Cerebellar nuclear complex (tissue), 1 donor: ENCODE measurements at places on chromosomes 2 and 18.

DNA sequence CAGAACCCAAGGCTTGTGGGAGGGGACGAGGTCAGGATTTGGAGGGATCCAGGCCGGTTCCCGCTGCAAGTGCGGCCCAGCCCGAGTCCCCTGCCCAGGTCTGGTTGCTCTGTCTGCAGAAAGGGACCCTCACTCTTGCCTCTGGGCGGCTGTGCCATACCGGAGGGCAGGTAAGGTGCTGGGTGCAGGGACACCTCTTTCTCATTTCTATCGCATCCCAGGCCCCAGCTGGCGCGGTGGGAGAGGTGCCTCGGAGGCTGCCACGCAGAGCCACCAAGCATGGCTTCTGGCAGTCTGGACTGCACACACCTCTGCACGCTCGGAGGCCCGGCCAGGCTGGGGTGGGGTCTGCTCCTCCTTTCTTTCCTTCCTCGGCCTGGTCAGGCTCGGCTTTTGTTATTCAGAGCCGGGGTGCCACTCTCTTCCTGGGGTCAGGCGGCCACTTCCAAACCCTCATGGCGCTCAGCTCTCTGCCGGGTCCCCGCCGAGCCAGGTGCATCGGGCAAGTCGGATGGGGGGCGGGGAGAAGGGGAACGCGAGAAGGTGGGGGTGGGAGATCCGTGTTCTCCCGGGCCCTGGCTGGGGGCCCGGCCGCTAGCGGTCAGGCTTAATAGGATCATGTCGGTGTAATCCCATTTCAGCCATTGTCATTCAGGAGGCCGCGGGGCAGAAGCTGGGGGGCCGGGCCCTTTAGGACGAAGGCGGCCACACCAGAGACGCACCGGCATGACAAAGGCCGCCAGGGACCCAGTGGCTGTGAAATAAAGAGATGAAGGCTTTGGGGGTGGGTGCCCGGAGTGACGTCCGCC lies 9.0 kb downstream of the GBX2 start:
- no peak for DNase-seq

DNA sequence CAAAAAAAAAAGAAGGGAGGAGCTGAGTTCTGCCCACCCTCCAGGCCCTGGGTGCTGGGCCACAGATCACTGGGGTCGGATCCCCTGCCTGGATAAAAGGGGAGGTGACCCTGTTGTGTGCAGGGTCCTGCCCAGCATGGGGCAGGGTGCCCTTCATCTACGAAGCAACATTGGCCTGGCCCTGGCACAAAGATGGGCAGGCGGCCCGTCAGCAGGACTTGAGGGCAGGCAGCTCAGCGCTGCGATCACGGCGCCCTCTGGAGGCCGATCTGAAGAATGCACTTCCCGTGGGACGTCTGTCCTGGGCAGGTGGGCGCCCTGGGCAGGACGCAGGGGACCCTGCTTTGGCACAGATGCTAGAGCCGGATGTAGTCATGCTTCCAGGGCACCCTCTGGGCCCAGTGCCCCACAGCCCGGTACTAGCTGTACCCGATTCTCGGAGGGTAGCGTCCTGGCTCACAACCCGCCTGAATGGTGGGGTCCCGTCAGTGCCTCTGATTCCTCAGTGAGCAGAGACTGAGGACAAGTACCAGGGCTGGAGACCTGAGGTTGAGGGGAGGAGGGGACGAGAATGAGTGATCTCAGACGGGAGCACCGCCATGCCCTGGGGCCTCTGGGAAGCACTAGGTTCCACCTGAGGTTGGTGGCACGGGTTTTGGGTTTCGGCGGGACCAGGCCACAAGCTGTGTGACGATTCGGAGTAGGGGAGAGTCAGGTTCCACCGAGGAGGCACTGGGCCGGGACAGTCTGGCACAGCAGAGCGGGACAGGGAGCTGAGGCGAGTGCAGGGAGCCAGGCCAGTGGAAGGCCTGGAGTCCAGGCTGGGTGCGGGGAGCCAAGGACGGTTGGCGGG lies 18.0 kb downstream of the ARID5A start:
- no peak for DNase-seq

GRCh38 chr2:50143822-50144575 lies 887.9 kb downstream of the NRXN1 start:
- DNase-seq = peak; percentile 42

DNA sequence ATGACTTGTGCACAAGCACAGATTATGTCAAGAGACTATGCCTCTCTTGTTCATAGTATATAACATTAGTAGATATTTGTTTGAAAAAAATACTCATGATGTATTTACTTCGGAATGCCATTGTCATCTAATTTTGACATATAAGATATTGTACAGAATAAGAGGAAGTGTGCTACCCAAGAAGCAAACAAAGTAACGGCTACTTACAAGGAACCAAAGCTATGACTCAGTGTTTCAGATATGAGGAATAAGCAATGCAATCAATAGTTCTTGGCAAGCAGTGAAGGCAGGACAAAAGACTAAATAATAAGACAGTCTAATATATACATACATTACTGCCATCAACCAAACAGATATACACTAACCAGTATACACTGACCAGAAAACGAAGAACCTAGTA lies 256.3 kb downstream of the CCDC178 start:
- DNase-seq = no peak

DNA sequence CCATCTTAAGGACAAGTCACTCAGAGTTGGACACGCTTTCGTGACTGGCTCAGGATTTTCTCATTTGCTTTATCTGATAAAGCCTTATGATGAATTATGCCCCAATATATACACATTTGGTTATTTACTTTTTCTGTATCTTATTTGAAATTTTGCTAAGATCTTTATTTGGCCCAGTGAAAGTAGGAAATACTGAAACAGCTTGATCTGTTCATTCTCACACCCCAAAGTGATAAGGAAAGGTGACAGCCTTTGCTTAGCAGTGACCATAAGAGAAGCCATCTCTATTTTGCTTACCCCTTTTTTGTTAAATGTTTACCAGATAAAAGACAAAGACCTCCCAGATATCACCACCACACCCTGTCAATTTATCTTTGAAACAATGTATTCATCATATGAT lies 428.3 kb downstream of the PARD3B start:
- no peak for DNase-seq

DNA sequence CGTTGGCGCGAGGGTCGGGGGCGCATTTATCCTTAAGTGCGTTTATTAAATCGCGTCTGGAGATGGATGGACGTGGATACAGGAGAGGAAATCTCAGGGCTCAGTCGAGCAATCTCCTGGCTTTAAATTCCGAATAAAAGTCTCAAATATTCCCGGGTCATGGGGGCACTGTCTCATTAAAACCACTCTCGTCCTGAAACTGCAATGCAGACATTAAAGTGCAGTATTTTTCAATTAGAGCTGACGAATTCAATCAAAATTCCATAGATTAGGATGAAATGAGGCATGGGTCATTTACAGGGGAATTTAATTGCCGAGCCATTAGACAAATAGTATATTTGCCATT lies 10.7 kb upstream of the GBX2 start:
- no peak for DNase-seq

DNA sequence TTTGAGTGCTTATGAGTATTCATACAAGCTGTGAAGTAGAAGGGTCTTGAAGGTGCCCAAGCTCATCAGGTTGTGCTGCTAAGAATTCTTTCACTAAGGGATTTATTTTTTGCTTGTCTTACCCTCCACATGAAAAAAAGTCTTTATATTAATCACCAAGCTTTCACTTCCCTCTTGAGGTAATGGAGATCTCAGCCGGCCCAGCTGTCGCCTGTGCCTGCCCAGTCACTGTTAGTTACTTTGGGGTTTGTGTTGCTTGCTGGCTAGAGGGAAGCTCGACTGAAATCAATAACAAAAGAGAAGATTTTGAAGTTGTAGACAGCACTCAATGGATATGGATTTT lies 21.9 kb downstream of the MC2R start:
- DNase-seq = no peak

DNA sequence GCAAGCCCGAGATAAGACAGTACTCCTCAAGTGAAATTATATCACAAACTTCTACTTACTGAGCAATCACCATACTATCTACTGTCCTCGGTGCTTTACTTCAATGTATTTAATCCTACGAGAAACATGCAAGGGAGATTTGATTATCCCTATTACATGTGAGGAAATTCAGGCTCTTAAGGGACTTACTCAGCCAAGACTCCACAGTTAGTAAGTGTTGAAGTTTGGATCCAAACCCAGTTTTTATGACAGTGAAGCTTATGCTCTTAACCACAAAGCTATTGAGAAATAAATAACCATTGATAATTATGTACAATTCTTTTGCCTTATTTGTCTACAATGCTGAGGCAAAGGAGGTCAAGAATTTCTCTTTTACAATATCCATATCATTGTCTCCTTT lies 672.9 kb upstream of the ACVR2A start:
- no peak for DNase-seq

- no peak for DNase-seq
Observed at GRCh38 chr2:95020275-95021022, 5.1 kb upstream of the MAL start.

- DNase-seq = no peak
Observed at GRCh38 chr18:47999801-48000248, 69.4 kb upstream of the SMAD2 start.

DNA sequence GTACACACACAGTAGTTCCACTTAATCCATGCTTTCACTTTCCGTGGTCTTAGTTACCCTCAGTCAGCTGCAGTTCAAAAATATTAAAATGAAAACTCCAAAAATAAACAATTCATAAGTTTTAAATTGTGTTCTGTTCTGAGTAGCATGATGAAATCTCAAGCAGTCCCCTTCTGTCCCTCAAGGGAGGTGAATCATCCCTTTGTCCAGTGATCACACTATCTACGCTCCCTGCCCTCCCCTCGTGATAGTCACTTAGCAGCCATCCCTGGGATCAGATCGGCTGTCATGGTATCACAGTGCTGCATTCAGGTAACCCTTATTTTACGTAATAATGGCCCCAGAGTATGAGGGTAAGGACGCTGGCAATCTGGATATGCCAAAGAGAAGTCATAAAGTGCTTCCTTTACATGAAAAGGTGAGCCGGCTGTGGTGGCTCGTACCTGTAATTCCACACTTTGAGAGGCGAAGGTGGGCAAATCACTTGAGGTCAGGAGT lies 5.8 kb upstream of the RTN4 start:
- no peak for DNase-seq

DNA sequence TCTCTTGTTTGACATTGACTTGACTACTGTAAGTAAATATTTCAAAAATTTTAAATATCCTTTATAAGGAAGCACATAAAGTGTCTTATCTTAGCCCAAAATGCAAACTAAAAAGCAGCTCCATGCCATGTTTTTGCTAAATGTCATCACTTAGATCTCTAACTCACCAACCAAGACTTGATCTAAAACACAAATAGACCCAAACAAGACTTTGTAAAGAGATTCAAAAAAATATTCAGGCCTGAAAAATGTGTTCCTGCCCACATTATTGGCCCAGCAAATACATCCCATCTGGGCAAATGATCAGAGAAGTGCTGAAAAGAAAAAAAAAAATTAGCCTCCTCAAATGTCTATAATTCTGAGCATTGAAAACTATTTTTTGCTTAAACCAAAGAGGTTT lies 187.6 kb downstream of the MREG start:
- no peak for DNase-seq

DNA sequence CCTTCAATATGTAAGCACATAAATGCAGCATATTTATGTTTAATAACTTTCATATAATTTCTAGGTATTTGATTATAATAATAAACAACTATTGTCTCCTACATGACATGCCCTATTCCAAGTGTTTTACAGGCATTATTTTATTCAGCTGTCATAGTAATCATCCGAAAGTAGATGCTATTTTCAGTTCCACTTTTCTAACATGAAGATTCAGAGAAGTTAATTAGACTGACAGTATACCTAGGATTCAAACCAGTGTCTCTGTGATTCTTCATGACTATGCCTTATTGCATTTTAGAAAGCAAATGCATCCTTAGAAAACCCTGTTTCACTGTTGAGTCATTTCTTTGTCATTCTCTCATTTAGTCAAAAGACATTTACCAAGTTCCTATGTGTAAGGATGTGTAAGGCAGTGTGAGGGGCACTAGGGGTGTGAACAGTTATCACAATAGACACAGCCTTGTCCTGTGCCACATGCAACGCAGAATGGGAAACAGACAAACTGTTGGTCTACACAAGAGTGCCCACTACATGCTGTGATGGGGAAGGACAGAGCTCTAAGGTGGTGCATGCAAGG lies 79.8 kb downstream of the DTNA start:
- DNase-seq = no peak

GRCh38 chr2:18719978-18720775 lies 130.8 kb upstream of the NT5C1B start:
- DNase-seq = no peak

- DNase-seq = no peak
Observed at GRCh38 chr2:73825408-73825807, 3.4 kb upstream of the STAMBP start.

GRCh38 chr2:153891051-153891450 lies 19.3 kb downstream of the GALNT13 start:
- DNase-seq = no peak
